H1 (cell line): ENCODE measurements at places on chromosomes 3 and 15. TPM values are rescaled to one million over a fixed set of nuclear protein-coding genes. Genes with fewer than 3 reads are reported as not detected.

- no peak for DNase-seq
These were observed 96.1 kb upstream of the CHD2 start for GRCh38 chr15:92803852-92804609.

- no peak for DNase-seq
These were observed 681.6 kb upstream of the SEMA6D start for GRCh38 chr15:47035475-47036406.

DNA sequence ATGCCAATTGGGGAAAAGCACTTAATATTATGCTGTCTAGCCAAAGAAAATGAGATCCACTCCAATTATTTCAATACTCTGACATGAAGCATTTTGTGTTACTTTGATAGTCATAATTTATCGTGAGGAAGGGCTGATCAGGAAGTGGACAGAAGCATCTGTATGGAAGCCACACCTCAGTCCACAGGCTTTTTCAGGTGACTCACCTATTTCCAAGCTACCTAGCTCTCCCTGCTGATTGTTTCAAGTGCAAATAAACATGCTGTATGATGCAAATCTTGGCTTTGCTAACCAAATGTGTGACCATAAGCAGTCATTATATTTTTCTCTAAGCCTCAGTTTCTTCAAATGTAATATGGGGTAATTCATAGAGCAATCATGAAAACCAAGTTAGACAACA lies 30.8 kb upstream of the CPB1 start:
- no peak for DNase-seq

DNA sequence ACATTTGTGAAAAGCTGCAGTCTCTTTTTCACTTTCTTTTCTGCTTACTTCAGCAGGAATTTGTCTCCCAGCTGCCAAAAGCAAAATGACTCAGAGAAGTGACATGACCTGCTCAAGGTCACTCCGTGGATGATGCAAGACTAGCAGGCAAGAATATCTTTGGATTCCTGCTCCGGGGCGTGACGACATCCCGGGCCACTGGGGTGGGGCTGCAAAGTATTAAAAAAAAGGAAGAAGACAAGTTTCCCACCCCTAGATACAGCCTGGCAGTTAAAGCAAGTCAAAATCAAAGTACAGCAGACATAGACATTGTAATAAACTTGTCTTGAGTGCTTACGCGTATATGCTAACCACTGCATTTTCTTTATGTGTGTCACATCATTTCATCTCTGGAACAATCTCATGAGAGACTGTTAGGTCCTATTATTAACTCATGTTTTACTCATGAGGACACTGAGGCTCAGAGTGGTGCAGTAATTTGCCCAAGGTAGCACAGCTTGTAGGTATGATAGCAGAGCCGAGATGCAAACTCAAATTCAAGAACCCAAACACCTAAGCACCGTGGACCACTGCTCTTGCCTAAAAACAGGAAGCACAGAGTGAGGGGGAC lies 485.2 kb upstream of the PROK2 start:
- DNase-seq, result no peak

DNA sequence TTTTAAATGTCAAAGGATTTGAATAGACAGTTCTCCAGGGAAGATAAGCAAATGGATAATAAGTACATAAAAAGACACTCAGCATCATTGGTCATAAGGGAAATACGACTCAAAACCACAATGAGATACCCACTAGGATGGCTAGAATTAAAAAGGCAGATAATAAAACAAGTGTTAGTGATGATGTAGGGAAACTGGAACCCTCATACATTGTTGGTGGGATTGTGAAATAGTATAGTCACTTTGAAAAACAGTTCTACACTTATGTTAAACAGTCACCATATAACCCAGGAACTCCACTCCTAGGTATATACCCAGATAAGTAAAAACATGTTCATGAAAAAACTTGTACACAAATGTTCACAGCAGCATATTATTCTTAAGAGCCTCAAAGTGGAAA lies 72.5 kb downstream of the GPR156 start:
- no peak for DNase-seq

The TTC21A gene
- 2.3 and 2.7 TPM in 2 replicates for polyA plus RNA-seq

The RBM6 gene
- 21.4 and 30.6 TPM in 2 replicates for polyA plus RNA-seq
